Fibroblast of the aortic adventitia (primary cell): ENCODE measurements at places on chromosomes 16 and 17. TPM values are rescaled to one million over a fixed set of nuclear protein-coding genes. Genes with fewer than 3 reads are reported as not detected.
A peak's percentile ranks its signal among the peaks of the same experiment; 100 is the strongest.

DNA sequence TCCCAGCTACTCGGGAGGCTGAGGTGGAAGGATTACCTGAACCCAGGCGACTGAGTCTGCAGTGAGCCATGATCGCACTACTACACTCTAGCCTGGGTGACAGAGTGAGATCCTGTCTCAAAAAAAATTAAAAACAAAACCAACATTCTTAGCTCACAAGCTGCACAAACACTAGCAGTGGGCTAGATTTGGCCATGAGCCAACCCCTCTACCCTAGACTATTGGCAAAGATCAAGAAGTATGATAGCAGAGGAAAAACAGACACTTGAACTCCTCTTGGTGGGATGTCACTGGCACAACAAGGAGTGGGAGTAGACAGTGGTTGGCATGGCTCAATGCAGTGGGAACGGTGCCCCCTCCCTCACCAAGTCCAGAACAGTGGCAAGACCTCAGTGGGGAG, 19.6 kb upstream of the RIPOR1 start:
- DNase-seq, result no peak

GRCh38 chr17:909642-910323, 69.8 kb downstream of the NXN start:
- no peak for DNase-seq

- no peak for DNase-seq
Observed at GRCh38 chr17:73865831-73866230, 221.6 kb upstream of the SDK2 start.

DNA sequence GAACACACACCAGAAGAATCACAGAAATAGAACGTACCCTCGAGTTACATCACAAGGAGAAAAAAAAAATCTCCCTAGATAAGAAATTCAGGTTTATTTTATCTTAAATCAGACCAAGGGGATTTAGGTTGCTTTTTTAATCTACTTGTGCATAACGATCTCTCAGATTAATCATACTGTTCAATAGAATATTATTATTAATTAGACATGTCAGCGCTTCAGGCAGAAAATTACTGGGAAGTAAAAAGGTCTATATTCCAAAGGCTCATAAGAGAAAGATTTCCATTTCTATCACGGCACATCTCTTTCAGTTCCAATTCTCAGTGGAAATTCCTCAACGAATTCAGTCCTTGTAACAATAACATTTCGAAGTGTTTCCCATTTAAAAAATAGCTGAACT, 77.7 kb upstream of the PSMD7 start:
- DNase-seq, result no peak

GRCh38 chr17:81508639-81509206, 3.9 kb downstream of the ACTG1 start:
- DNase-seq, result peak; percentile 58

ZP2 gene
- not detected in 2 replicates for total RNA-seq

- DNase-seq, result no peak
Observed at GRCh38 chr17:77042476-77043231, 98.1 kb upstream of the SEC14L1 start.

DNA sequence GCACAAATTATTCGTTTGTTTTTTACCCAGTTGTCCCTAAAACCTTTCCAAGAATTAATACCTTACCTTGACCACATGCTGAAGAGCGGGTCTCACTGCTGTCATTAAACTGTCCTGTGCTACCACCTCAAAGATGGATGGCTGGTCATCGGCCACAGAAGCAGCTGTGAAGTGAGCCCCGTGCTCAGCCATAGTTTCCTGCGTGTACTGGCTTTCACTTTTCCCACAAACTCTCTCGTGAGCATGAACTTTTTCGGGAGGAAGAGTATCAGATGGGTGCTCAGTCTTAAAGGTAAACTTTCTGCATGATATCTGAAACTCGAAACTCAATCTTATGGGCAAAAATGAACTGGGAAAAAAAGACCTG, 558 bp downstream of the PEX12 start:
- peak; percentile 16 for DNase-seq

PAGR1 gene
- total RNA-seq, result 23.4 and 61.2 TPM in 2 replicates

DNA sequence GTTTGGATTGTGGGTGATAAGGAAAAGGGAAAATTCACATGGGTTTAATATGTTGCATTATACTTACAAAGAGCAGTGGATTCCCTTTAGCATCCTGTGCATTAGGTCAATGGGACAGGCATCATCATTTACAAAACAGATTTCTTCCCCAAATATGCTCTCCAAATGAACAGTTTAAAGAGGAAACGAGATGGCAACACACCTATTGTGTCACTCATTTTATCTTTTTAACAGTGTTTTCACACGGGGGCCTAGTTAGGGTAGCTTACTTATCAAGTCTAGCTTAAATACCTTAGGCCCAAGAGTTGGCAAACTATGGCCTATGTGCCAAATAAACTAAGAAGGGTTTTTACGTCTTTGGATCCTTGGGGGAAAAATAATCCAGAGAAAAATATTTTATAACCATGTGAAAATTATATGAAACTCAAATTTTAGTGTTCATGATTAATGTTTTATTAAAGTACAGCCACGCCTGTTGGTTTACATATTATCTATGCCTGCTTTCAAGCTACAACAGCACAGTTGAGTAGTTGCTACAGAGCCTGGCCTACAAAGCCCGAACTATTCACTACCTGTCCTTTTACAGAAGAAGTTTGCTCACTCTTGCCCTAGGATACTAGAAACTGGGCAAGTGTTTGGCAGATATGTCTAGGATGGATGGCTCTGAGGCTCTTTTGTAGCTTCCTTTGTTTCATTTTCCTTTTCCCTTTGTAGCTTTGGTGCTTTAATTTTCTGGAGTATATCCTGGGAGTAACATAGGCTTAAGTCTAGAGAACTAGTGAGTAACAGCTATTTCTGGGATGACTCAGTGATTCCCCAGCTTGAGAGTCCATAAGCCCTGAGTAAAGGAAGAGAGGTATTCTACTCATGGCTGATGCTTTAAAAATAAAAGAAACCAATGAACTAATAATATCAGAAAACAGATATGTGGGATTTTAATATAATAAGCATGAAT, 12.4 kb downstream of the NUP93 start:
- DNase-seq, result peak; percentile 86
